Dorsolateral prefrontal cortex (tissue), 122 donors: ENCODE measurements at places on chromosomes 2 and 18. TPM values are rescaled to one million over a fixed set of nuclear protein-coding genes. Genes with fewer than 3 reads are reported as not detected.

DNA sequence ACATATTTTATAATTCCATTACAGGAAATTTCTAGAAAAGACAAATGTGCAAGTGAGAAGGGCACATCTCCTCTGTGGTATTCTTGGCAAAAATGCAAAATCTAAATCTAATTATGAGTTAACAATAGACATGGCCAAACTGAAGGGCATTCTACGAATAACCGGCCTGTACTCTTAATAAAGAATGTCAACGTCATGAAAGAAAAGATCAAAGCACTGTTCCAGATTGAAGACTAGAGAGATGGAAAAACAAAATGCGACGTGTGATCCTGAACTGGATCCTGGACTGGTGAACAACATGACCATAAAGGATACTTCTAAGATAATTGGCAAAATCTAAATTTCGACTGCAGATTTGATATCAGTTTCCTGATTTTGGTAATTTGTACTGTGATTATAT is 3.0 kb downstream of the CDKL4 start:
- no peak for DNase-seq

GRCh38 chr2:206641226-206641625 is 1.1 kb upstream of the FAM237A start:
- no peak for DNase-seq

GRCh38 chr2:156756516-156756915 is 320.3 kb downstream of the GPD2 start:
- DNase-seq = no peak

- peak; percentile 77 for DNase-seq
Observed at GRCh38 chr2:86078774-86079545, 26.7 kb downstream of the POLR1A start.

DNA sequence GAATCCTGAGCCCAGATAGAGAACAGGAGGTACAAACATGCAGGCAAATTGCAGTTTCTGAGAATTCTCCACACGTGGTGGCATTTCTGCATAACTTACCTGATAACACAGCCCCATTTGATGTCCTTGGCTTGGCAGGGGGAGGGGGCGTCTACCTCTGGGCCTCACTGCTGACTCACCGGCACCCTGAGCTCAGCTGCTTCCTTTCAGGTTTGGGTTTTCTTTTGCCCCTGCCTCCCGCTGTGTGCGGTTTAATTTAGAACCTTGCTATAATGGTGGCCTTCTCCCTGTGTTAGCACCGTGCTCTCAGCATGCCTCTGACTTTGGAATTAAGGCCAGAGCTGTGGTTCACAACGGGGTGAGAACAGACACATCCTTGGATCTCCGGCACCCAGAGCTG is 4.4 kb downstream of the CTIF start:
- no peak for DNase-seq

GRCh38 chr2:67879586-67880290 is 183.1 kb downstream of the C1D start:
- no peak for DNase-seq

DNA sequence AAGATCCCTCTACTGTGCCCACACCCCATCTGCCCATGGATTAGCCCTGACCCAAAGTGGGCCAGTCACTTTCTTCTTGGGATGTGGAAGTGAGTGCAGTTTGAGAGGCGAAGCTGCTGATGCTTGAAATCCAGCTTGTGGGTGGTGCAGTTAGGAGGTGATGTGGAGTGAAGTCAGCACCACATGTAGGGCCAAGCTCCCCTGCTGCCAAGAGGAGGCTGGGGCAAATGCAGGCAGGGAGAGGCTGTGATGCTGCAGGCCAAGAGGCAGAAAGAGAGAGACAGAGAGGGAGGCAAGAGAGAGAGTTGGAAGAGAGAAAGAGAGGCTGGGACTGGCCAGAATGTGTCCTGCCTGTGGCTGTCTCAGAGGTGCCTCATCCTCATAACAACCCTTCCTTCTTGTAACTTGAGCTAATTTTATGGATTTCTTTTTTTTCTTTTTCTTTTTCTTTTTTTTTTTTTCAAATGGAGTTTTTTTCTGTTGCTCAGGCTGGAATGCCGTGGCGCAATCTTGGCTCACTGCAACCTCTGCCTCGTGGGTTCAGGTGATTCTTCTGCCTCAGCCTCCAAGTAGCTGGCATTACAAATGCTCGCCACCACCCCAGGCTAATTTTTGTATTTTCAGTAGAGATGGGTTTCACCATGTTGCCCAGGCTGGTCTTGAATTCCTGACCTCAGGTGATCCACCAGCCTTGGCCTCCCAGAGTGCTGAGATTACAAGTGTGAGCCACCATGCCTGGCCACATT is 35.3 kb upstream of the CAB39 start:
- DNase-seq = no peak

- peak; percentile 81 for DNase-seq
Observed at GRCh38 chr2:62014102-62014501, 108.6 kb downstream of the COMMD1 start.

GRCh38 chr2:146952696-146953095 is 892.1 kb upstream of the ACVR2A start:
- DNase-seq = no peak

DNA sequence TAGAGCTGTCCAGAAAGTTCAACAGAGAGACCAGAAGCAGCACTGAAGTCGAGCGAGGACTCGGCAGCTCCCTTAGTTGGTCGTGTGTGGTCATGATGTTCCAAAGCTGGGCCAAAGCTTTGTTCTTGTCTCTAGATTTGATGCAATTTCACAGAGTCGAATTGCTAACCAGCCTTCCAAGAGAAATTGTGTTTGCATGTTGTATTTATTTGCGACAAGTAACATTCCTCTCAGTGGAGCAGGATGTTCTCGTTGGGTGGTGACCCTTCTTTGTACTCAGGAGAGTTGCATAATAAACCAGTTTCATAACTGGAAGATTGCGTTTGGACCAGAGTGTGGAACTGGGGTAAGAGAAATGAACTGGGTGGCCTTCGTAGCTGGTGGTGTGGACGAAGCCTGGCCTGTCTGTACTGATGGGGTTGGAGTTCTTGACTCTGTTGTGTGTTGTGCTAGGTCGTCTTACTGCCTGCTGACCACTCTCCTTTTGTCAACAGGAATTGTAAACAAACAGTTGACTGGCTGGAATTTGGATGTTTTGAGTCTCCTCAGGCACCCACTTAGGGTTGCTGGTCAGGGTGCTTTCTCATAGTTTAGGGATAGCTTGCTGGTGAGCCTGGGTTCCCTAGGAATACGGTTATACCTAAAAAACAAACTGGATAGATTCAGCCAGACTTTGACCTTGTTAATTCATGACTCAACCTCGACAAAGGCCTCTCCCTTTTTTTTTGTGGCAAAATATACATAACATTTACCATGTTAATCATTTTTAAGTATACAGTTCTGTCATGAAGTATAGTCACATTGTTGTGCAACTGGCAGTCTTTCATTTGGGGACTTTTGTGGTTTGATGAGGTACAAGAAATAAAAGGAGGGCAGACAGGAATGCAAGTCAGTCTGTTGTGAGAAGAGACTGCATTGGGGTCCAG is 28.9 kb upstream of the TOGARAM2 start:
- DNase-seq = no peak

DNA sequence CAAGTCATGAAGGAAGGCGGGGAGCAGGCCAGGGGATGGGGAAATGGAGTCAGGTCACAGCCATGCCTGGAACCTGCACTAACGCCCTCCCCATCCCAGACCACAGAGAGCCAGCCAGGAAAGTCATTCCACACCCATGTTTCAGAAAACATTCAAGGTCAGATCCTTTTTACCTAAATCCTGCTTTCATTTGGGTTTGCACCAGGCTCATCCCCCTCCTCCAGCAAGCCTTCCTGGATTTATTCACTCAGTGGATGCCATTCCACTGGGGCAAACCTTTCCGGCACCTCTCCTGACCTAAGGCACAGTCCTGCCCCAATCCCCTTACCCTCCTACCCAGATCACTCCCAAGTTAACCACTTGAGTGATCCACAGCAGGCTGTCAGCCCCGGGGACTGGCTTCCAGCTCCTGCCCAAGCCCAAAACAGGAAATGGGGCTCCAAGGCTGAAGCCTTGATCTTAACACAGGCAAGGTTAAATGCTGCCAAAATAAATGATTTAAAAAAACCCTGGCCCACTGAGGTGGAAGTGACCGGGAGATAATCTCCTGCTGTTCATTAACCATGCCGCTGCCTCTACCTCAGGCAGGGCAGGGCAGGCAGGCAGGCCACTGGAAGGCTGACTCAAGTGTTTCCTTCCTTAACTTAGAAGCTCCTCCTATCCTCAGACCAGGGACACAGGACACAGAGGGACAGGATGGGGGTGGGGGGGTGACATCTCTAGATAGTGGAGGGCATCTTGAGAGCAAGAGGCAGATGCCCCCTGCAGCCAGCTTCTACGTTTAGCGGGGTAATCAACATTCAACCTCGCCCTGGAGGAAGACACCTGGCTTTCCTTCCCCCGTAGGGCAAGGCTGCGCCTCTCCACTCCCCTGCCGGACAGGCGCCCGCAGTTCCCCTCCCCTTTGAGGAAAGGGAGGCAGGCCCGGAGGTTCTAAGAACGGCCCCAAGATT is 1.4 kb downstream of the RAB11FIP5 start:
- DNase-seq = no peak

- DNase-seq = peak; percentile 59
Observed at GRCh38 chr2:86314125-86314524, 23.3 kb downstream of the REEP1 start.

DNA sequence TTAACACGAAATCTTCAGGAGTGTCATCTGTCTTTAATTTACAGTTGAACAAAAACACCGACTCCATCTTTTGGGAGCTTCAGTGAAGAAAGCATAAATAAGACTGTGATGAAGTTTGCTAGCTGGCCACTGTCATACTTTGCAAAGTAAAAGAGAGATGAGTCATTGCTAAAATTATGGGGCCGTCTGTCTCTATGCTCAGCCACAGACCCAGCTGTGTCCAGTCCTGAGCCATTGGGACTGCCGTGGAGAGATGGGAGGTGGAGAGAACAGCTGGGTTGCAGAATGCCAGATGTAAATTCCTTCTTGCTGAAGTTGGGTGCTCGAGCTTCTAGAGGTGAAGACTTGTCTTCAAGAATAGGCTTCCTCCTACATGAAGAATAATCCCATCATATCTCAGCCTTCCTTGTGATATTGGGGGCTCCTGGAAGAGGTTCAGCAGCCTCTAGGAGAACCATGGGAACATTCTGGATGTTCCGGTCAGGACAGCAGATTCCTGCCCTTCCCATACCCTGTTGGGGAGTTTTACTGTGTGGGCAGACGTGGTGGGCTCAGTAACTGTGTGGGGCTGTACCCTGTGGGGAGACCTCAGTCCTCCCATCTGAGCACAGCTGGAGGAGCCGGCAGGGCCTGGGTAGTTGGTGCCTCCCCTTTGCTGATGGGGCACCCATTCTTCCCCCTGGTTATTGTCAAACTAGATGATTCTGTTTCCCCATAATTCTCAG is 71.1 kb downstream of the LDLRAD4 start:
- DNase-seq = no peak

- no peak for DNase-seq
Observed at GRCh38 chr2:27583390-27583915, 611 bp downstream of the ZNF512 start.

DNA sequence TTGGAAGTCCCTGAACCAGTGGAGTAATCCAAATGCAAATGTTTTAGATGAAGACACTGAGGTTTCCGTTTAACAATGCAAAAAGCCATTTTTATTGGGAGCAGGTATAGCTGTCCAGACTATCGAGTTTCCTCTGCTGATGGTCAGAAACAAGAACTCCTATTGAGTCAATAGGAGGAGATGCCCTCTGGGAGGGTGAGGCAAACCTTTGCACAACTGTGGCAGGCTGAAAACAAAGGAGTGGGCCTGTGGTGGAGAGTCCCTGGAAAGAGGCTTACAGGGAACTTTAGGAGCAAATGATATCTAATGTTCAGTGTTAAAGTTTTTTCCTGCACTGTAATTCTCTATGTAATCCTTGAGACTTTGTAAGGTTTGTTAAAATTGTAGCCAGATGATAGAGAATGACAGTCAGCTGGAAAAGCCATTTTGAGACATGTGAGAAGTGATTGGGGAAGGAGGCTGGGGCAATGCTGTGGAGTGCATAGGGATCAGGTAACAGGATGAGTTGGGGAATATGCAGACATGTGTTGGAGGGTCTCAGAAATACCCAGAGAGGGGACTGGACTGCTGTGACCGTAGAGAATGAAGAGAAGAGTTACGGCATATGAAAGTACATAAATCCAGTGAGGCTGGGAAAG is 15.1 kb upstream of the EML4 start:
- no peak for DNase-seq

RUFY4 gene
- 0.44 TPM for total RNA-seq

ANKRD30B gene
- 5.0 TPM for total RNA-seq

TLX2 gene
- 1.3 TPM for total RNA-seq

SPATA3 gene
- not detected for total RNA-seq

LRRC30 gene
- total RNA-seq = not detected

AP1S3 gene
- total RNA-seq = 8.3 TPM

RAPGEF4 gene
- total RNA-seq = 376 TPM

BAZ2B gene
- total RNA-seq = 145 TPM

SPTBN1 gene
- 733 TPM for total RNA-seq

ASAP2 gene
- total RNA-seq = 46.5 TPM

TTC32 gene
- total RNA-seq = 21.6 TPM
